ENCODE measurements at places on chromosomes 5 and 9.

- DNase-seq: no peak
Measured at GRCh38 chr5:163489745-163490075, 15.7 kb upstream of the MAT2B start.

- DNase-seq: no peak
Measured at GRCh38 chr9:22415941-22416691, 30.5 kb upstream of the DMRTA1 start.

GRCh38 chr5:61949054-61949678, 356.8 kb upstream of the KIF2A start:
- no peak for DNase-seq

GRCh38 chr5:11476866-11477265, 427.4 kb downstream of the CTNND2 start:
- DNase-seq: no peak

GRCh38 chr9:20418485-20418884, 203.8 kb downstream of the MLLT3 start:
- DNase-seq: no peak

DNA sequence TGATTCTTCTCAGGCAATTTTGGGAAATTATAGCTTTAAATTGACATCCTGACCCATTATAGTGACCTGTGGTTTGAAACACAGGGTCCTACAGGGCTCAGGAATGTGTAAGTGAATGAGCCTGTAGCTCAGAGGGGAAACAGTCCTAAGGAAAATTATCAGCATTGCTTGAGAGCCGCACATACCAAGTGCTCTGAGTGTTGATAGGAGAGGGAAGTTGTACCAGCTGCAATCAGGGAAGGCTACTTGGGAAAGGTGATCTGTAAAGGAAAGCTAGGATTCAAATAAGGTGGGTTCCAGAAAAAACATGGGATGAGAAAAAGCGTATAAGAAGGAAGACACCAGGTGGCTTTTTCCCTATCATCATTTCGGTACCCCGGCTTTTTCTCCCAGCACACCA, 4.4 kb upstream of the SLC25A51 start:
- no peak for DNase-seq

- DNase-seq: no peak
Measured at GRCh38 chr5:134073404-134073803, 41.1 kb upstream of the TCF7 start.

GRCh38 chr5:9644630-9645029, 14.5 kb upstream of the TAS2R1 start:
- no peak for DNase-seq

GRCh38 chr9:2992427-2992826, 148.5 kb upstream of the PUM3 start:
- DNase-seq: no peak

- DNase-seq: no peak
Measured at GRCh38 chr9:137956039-137956438, 78.5 kb downstream of the CACNA1B start.

DNA sequence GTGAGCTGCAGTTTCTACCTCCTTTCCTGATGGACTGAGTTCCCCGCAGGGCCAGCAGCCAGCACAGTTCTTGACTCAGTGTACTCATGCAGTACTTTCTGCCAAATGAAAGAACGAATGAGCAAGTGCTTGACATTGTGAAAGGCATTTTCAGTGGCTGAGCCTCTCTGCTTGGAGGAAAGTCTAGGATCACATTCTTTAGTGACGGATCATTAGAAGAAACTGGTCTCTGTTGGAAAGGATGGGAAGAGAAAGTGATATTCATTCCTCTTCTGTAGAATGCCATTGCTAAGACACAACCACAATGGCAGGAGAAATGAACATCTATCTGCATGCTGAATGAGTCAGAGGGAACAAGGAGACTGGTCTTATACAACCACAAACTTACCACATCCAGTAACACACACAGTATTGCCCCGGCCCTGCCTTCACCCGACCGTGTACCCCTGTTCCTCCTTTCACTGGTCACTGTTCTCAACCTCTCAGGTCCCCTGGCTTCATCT, 206.9 kb downstream of the CRB2 start:
- DNase-seq: no peak

- DNase-seq: no peak
Measured at GRCh38 chr5:133534566-133534965, 77.8 kb downstream of the FSTL4 start.

DNA sequence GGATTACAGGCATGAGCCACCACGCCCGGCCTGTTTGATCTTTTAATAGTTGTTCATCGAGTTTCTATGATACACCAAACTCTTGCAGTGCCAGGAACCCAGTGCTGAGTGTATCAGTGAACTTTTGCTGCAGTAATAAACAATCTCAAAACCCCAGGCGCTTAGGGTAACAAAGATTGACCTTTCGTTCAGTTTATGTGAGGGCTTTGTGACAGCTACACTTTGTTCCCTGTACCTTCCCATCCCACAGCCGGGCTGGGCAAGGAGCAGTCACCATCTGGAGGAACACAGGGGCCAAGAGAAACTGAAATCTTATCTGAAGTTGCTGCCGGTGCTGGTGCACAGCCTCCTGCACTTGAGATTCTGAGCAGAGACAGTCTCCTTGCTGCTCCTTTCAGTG, 17.2 kb upstream of the WNK2 start:
- no peak for DNase-seq

- no peak for DNase-seq
Measured at GRCh38 chr5:115458416-115458815, 86.2 kb downstream of the FEM1C start.

DNA sequence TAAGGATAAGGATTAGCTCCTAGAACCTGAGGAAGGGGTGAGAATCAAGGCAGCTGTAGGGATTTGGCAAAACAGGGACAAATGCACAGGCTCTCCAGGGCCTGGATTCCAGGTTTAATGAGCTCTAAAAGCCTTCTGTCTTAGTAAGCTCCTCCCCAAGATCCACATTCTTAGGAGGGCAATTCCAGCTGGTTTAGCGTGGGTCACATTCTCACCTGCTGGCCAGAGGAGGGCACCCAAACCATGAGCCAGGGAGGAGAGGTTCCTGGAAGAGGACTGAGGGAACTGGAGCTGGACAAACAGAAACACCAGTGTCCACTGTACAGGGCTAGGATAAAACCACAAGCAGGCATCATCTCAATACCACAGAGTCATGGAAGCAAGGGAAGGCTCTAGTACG, 480.0 kb downstream of the CCDC171 start:
- no peak for DNase-seq

Data from liver (tissue), 10 donors.